NCI-H774 (cell line): ENCODE measurements at places on chromosomes 7 and 10.
A peak's percentile ranks its signal among the peaks of the same experiment; 100 is the strongest.

GRCh38 chr10:29496341-29497162 is 138.2 kb downstream of the SVIL start:
- peak; percentile 60 for DNase-seq

DNA sequence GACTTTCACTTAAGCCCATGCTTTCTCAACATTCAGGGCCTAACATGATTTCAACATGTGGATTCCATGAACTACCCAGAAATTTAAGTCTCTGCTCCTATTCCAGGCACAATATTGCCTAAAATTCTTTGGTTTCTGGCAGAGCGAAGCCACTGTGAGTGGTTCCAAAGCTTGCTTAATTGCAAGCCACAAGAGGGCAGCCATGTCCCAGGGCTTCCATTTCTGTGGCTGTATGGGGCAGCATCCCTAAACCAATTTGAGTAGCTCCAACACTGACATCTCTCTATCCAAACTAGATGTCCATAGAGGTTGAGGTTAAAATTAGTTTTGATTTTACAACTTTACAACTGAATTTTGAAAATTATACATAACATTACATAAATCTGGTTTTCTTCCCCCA is 56.3 kb upstream of the MDFIC start:
- no peak for DNase-seq

GRCh38 chr10:101060951-101061623 is 702 bp upstream of the KAZALD1 start:
- peak; percentile 64 for DNase-seq

- no peak for DNase-seq
Observed at GRCh38 chr10:91681361-91682276, 48.7 kb upstream of the PPP1R3C start.

DNA sequence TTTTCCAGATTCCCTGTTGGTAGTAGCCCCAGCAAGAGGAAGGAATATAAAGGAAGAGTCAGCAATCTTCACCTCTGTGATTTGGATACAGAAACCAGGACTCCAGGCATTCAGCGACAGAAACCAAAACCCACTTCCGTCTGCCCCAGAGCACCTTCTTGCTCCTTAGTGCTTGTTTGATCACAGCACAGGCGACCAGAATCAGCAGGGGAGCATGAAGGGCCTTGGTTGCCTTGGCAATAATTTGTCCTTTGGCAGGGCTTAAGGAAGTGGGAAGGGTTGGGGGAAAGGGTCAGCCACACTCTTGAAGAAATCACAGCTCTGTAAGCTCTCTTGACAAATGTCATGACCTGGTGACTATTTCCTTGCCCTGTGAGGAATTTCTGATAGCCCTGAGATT is 379.6 kb downstream of the OTUD1 start:
- no peak for DNase-seq

GRCh38 chr7:6228361-6229229 is 43.8 kb downstream of the CYTH3 start:
- DNase-seq, result no peak

GRCh38 chr7:66591799-66592596 is 36.7 kb upstream of the KCTD7 start:
- peak; percentile 91 for DNase-seq

DNA sequence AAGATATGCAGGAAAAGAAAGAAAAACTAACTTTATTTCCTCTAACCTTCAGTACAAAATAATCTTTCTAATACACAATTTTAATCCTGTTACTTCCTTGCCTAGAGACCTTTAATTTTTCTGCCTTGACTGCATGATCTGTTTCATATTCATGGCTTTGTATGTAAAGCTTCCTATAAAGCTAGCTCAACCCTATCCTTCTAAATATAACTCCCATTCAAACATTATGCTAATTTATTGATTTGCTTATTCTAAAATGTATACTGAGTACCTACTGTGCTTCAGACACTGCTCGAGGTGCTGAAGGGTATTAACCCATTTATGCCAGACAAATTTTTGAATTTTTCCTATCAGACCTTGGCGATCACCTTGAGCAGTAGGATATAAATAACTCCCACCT is 47.6 kb downstream of the SEMA3C start:
- no peak for DNase-seq

DNA sequence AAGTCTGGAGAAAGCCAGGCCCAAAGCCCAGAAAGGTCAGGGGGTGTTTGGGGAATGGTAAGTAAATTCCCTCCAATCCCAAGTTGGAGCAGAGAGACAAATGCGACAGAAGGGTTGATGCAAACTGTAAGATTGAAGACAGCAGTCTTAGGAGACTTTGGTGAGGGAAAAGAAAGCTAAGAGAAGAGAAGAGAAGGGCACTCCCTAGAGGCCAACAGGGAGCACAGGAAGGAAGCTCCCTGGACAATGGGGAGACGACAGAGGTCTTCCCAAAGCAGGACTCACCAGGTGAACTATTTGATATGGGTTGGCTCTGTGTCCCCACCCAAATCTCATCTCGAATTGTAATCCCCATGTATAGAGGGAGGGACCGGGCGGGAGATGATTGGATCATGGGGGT is 151.5 kb downstream of the KIF20B start:
- no peak for DNase-seq

GRCh38 chr10:3460420-3461128 is 288.0 kb upstream of the PITRM1 start:
- DNase-seq, result peak; percentile 5

DNA sequence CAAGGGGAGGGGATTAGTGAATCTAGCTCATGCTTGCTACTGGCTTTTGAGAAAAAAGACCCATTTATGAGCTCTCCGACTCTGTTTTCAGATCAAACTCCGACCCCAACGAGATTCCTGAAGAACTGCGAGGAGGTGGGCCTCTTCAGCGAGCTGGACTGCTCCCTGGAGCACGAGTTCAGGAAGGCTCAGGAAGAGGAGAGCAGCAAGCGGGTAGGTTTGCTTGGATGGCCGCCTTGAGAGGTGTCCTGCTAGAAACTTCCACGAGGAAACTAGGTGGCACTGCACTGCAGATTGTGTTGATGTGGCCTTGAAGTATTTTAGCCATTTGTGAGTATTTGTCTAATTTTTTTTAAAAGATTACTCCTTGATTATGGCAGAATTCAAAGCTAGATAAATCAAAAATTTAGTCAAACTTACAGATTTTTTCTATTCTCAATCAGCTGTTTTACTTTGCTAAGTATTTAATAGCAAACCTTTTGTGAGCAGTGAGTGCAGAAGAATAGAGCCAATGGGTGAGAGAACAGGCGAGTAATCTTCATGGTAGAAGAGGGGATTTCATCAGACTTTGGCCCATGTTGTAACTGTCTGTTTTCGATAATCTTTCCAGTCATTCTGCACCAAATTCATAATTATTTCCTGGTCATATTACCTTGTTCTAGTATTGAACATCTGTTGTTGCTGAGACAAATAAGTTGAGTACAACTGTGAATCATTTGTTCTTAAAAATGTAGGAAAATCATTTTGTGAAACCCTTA is 95.4 kb downstream of the CREB5 start:
- no peak for DNase-seq

GRCh38 chr7:158738841-158739240 is 34.2 kb upstream of the NCAPG2 start:
- no peak for DNase-seq

GRCh38 chr7:117785431-117785830 is 87.8 kb downstream of the CTTNBP2 start:
- no peak for DNase-seq

- no peak for DNase-seq
Observed at GRCh38 chr7:138076196-138076595, at the start of gene AKR1D1. TSS of gene AKR1D1 (plus strand) at chr7:138076459. CDS start at chr7:138076519, 60 bp downstream.

GRCh38 chr7:28729281-28729680 is 228.8 kb downstream of the TRIL start:
- peak; percentile 29 for DNase-seq

- DNase-seq, result no peak
Observed at GRCh38 chr10:18607503-18608378, 43.6 kb downstream of the NSUN6 start.

DNA sequence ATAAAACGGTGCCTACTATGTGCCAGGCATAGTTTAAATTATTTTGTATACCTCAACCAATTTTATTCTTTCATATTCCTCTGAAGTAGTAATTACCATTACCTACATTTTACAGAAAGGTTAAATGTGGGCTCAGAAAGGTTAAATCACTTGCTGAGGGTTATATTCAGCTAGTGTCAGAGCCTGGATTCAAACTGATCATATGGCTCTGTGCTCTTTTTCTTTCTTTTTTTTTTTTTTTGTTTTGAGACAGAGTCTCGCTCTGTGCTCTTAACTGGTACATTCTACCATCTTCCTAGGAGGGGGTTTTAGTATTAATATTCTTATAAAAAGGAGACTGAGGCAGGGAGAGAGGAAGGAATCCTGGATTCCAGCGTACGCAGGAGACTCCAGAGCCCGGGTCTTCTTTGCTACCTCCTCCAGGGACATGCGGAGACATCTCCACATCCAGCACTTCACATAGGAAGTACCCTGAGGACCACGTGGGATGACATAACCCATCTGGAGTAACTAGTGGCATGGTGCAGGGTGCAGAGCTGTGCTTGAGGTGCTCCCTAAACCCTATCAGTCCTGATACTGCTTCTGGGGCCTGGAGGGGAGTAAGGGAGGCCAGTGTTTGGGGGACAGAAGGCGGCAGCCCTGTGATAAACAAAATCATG is 29.6 kb upstream of the ATXN7L1 start:
- DNase-seq, result no peak

- no peak for DNase-seq
Observed at GRCh38 chr10:122494833-122495232, 33.5 kb downstream of the HTRA1 start.

GRCh38 chr10:72272689-72273409 is 875 bp upstream of the DDIT4 start:
- peak; percentile 68 for DNase-seq

GRCh38 chr7:37899712-37900247 is 16.8 kb downstream of the SFRP4 start:
- DNase-seq, result no peak

- DNase-seq, result no peak
Observed at GRCh38 chr7:140017543-140017942, 45.2 kb downstream of the PARP12 start.
